ENCODE measurements at places on chromosomes 13 and 19.

GRCh38 chr19:42762789-42763188 lies 2.7 kb downstream of the PSG8 start:
- DNase-seq: no peak

- no peak for DNase-seq
Observed at GRCh38 chr13:93942016-93942415, 537.5 kb downstream of the DCT start.

DNA sequence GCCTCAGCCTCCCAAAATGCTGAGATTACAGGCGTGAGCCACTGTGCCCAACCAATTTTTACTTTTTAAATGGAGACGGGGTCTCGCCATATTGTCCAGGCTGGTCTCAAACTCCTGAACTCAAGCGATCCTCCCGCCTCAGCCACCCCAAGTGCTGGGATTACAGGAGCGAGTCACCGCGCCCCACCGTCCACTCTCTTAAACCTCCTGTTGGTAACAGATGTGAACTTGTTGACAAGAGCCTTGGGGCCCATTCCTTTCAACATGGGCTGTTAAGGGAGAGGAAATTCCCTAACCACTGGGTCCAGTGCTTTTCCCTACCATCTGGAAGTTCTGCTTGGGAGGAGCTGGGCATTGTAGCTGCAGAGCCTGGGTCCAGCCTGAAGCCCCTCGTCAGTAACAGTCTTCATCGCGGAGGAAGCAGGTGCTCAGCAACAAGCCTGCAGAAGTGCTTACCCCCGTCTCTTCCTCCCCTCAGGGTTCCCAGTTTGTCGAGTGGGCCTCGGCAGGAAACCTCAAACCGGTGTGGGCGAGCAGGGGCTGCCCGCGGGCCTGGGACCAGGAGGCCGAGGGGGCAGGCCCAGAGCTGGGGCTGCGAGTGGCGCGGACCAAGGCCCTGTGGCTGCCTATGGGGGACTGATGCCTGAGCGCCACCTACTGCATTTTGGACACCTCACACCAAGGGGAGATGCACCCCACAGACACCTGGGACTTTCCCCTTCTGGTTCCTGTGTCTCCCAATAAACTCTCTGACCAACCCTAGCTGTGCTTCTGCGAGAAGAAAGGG lies 4.0 kb upstream of the FLT3LG start:
- DNase-seq: no peak

DNA sequence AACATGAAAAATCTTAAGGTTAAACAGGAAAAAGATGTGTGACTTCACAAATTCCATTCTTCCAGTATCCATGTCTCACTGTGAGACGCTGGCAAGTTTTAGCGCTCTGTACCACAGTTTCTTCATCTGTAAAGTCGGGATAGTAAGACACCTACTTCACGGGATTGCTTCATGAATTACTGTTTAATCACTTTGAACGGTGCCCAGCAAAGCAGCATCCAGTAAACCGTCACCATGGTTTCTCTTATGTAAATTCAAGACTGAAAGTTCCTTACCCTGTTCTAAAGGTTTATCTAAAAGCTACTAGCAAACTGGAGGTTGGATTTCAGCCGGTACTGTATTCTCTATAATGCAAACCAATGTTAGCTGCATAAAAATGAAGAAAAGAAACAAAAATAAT lies 53.5 kb downstream of the KATNAL1 start:
- DNase-seq: no peak

GRCh38 chr13:75872980-75873379 lies 236.8 kb downstream of the LMO7 start:
- DNase-seq: no peak

All from hippocampal formation (tissue), 2 donors.